ENCODE measurements at places on chromosomes 16 and 17.

GRCh38 chr16:82814059-82814458, 187.3 kb downstream of the CDH13 start:
- no peak for DNase-seq

- DNase-seq, result no peak
Observed at GRCh38 chr17:82257473-82257872, 16.0 kb downstream of the CSNK1D start.

DNA sequence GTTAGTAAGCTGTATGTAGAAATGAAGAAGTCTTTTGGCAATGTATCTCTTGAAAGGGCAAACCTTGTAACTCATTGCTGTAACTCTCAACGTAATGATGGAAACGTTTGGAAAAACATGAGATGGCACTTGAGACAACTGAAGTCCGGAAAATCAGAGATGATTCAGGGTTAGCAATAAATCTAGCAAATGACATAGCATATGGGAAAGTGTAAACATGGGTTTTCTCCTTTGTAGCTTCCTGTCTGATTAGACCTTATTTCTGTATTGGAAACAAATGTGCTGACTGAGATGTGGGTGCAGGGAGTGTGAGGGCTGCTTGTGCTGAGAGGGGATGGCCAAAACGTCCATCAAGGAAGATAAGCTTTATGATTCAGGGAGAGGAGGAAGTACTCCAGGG, 110.7 kb upstream of the FAM20A start:
- no peak for DNase-seq

GRCh38 chr16:72172105-72173034, at the start of gene PMFBP1:
Gene PMFBP1, minus strand, starts transcription at chr16:72172155. Its CDS starts 947 bp downstream, at chr16:72171208.
- peak; percentile 33 for DNase-seq

GRCh38 chr17:334974-335481, 17.6 kb downstream of the RPH3AL start:
- DNase-seq, result no peak

GRCh38 chr17:44083250-44083849, 12.8 kb downstream of the G6PC3 start:
- peak; percentile 74 for DNase-seq

- peak; percentile 97 for DNase-seq
Observed at GRCh38 chr16:19555186-19555937, at the start of gene VPS35L. Gene VPS35L, plus strand, starts transcription at chr16:19555703. Its CDS starts 27 bp downstream, at chr16:19555730.

GRCh38 chr17:6427279-6427781, 7.6 kb downstream of the AIPL1 start:
- no peak for DNase-seq

- DNase-seq, result no peak
Observed at GRCh38 chr16:11755022-11755760, 12.5 kb upstream of the TXNDC11 start.

Data from SW480 (cell line).